ENCODE measurements at places on chromosomes 12 and 14.

DNA sequence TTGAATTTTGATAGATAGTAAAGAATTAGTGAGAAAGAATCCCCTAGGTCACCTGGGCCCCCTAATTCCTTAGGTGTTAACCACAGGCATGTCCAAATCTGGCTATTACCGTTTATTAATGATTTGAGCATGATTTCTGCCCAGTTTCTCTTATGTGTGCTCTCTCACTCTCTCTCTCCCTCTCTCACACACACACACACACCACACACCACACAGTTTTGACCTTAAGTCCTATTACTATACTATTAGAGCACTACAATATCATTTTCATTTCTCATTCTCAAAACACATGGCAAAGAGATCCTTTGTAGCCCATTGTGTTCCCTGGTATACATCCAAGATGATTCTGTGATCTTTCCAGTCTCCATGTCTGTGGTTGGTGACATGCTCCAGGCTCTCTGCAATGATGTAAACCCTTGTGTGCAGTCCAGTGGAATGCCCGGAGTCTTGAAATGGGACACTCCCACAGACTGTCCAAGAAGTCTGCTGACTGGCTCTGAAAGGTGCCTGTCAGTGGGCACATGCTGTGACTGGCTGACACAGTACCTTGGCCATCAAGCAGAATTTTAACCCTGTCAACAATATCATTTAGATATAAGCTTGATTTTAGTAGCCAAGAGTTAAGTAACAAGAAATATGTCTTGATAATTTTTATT is 96.2 kb downstream of the FIGNL2 start:
- DNase-seq: peak; percentile 18

DNA sequence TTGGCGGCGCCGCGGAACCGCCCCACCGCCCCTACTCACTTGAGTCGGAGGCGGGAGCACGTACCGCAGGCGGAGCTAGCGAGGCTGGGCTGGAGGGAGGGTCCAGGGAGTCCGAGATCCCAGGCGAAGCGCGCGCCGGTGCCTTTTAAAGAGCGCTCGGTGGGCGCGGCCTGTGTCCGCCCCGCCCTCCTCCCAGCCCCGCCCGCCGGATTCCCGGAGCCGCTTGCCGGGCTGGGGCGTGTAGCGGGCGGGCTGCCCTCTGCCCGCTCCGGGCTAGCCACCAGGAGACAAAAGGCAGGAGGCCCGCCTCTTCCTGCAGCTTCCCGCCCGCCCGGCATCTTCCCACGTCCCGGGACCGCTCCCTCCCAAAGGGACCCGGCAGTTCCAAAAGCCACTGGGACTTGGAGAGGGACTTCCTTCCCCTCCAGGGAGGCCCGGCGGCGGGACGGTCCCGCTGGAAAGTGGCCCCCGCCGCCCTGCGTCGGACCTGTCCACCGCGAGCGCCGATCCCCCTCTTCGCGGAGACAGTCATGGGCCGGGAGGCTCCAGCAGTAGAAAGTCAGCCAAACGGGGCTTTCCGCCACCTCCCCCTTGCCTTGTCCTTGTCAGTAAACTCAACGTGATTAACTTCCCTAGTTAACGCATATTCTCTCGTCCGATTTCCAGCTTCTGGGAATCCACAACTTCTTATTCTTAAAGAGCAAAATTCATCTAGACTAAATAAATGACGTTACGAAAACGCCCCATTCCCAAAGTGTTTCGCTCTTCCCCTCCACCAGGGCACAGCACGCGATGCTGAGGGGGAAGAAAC is at the start of gene CSRP2:
Gene CSRP2 (minus strand): TSS at position 121 of the 811 bp plus-strand sequence. CDS start 12,759 bp downstream, outside the sequence.
- DNase-seq: peak; percentile 94

DNA sequence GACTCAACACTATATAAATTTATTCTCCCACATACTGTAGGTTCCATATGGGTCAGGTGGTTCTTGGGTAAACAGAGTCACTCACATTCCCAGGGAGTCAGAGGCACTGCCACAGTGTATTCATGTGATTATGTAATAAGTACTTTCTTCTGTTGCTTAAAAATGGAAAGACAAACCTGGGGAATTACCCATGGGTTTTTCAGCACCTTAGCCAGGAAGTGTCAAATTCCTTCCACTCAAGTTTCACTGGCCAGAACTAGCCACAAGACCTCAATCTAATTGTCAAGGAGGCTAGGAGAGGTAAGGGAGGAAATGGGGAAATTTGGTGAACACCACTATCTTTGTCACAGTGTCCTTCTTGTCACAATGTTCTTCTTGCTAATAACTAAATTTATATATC is 333.2 kb upstream of the MDGA2 start:
- DNase-seq: no peak

DNA sequence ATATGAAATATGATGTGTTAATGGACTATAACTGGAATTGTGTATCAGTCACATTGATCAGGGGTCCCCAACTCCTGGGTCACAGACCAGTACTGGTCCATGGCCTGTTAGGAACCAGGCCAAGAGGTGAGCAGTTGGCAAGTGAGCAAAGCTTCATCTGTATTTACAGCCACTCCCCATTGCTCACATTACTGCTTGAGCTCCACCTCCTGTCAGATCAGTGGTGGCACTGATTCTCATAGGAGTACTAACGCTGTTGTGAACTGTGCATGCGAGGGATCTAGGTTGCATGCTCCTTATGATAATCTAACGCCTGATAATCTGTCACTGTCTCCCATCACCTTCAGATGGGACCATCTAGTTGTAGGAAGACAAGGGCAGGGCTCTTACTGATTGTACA is 72.3 kb downstream of the CDK17 start:
- DNase-seq: no peak

GRCh38 chr14:59439256-59439965 is 25.8 kb downstream of the GPR135 start:
- no peak for DNase-seq

GRCh38 chr14:52349731-52350130 is 35.6 kb downstream of the PTGER2 start:
- DNase-seq: no peak

- peak; percentile 42 for DNase-seq
Measured at GRCh38 chr12:76020731-76021672, 10.6 kb downstream of the PHLDA1 start.

GRCh38 chr14:49915085-49915484 is 22.2 kb downstream of the ARF6 start:
- no peak for DNase-seq

GRCh38 chr12:11929714-11930113 is 141.0 kb upstream of the BCL2L14 start:
- no peak for DNase-seq

GRCh38 chr12:16282978-16283377 is 5.5 kb upstream of the SLC15A5 start:
- DNase-seq: no peak
